Breast epithelium (tissue), 4 donors: ENCODE measurements at places on chromosomes 12 and 14. TPM values are rescaled to one million over a fixed set of nuclear protein-coding genes. Genes with fewer than 3 reads are reported as not detected.

DNA sequence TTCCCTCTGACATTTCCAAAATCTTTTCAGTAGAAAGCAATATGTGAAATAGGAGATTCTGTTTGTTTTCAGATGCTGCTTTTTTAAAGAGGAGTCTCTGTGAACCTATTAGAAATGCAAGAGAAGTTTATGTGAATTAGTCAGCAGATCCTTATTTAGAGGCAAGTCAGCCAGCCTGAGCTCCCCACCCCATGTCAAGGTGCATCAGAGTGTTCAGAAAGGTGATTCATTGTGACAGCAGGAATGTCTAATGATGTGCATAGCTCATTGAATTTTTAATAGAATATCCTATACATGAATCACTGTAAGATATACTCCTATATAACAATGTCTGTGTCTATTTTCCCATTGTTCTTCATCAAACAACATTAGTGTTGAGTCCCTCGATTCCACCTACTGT, 1222.4 kb upstream of the USP15 start:
- DNase-seq: no peak

The LALBA gene
- not detected for total RNA-seq

DNA sequence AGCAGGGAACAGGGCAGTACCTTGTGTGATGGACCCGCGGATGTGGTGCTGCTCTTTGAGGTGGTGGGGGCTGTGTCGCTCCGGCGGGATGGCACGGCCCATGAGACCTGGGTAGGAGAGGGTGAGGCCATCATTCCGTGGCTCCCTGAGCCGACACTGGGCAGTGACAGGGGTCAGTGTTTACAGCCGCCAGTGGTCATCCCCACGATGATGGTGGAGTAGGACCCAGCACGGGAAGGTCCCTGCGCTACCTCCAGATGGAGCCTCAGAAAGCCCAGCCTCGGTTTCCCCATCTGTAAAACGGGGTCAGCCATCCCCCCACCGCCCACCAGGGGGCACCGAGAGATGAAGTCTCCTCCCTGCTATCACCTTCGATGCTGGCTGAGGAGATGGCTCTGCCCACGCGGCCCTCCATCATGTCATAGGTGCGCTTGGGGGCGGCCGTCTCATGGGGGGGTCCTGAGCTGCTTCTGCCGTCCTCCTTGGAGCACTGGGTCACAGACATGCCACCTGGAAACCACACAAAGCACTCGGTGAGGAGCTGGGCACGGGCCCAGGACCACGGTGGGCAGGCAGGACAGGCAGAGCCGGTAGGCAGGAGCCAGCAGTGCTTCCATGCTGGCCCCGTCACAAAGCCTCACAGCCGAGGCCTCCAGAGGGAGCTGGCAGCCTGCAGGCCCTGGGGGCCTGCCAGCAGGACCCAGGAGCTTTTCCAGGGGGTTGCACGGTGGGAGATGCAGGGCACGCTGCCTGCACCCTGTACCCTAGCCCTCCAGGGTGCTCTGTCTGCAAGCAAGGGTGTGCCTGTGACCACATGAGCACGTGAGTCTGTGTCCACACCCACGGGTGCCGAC, 53.1 kb downstream of the RFLNA start:
- DNase-seq: no peak

- no peak for DNase-seq
Observed at GRCh38 chr12:6340745-6341416, 995 bp downstream of the TNFRSF1A start.

The WDR20 gene
- total RNA-seq: 24.6 TPM

- DNase-seq: no peak
Observed at GRCh38 chr12:123041811-123042655, 61.6 kb downstream of the ARL6IP4 start.

The AQP2 gene
- total RNA-seq: not detected

The PROX2 gene
- not detected for total RNA-seq

- no peak for DNase-seq
Observed at GRCh38 chr12:55692631-55693322, 14.9 kb downstream of the ITGA7 start.

GRCh38 chr12:76072568-76072967, 11.9 kb downstream of the NAP1L1 start:
- no peak for DNase-seq

DNA sequence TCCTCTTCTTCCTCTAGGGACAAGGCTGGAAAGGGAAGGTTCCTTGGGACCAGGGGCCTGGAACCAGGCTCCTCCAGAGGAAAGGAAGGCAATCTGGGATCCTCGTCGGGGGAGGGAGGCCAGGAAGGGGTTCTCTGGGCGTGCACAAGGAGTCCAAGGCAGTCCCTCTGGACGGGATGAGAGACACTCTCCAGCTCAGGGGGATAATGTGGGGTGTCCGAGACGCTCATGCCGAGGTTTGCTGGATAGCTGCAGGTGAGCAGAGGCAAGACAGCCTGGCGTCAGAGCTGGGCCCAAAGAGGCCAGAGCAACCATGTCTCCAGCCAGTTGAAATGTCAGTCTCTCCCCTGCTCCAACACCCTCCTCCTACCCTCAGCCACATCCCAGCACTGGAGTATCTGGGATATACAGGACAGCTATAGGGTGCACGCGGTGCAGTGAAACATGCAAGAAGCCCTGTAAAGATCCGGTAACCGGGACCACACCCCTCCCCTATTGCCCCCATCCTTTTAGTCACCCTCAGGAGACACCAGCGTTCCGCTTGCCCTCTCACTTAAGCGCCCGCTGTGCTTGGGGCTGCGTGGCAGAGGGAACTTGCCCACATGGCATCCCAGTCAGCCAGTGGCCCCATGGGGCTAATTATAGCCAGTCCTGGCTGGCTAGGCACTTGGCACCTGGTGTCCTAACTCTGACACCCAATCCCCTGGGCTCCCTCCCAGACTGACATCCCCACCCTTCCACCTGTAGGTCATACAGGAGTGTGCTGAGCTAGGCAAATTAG, at the start of gene KLHL33:
KLHL33 (minus strand) TSS at position 585 of the 781 bp plus-strand sequence; CDS start at position 230, 355 bp downstream.
- no peak for DNase-seq

The PIK3C2G gene
- 35.1 TPM for total RNA-seq

GRCh38 chr14:57847096-57847495, 18.8 kb downstream of the SLC35F4 start:
- DNase-seq: no peak

- peak; percentile 43 for DNase-seq
Observed at GRCh38 chr14:22872833-22873520, 1.4 kb downstream of the LRP10 start.

- no peak for DNase-seq
Observed at GRCh38 chr12:31591380-31591901, 505 bp upstream of the DENND5B start.

The WNT5B gene
- total RNA-seq: 4.0 TPM

DNA sequence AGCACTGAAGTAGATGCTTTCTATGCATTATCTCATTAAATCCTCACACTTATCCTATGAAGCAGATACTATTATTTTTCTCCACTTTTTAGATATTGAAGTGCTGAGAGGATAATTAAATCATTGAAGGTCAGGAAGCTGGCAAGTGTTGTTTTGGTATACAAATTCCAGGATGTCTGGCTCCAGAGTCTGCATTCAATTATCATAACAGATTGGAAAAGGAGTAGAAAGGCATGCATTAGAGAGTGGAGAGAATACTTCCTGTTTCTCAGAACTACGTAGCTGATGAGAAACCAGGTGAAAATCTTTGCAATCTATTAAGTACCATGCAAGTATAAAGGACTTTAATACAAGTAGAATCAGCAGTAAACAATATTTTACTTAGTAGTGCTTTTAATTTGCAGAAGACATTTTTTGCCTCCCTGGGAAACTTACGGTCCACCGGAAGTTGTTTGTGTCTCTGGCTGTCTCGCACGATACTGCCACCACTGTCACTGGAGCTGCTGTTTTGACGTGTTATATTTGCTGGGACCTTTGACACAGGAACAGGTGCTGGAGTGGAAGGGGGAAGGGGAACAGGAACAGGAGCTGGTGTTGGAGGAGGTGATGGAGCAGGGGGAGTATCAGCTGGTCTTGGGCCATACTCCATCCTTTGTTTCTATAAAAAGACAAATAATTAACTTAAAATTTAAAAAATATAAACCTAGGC, 158.0 kb downstream of the EPS8 start:
- DNase-seq: no peak

The TAOK3 gene
- 57.8 TPM for total RNA-seq

The TFCP2 gene
- 22.1 TPM for total RNA-seq

The SDR9C7 gene
- not detected for total RNA-seq

The TEX22 gene
- 0.59 TPM for total RNA-seq

DNA sequence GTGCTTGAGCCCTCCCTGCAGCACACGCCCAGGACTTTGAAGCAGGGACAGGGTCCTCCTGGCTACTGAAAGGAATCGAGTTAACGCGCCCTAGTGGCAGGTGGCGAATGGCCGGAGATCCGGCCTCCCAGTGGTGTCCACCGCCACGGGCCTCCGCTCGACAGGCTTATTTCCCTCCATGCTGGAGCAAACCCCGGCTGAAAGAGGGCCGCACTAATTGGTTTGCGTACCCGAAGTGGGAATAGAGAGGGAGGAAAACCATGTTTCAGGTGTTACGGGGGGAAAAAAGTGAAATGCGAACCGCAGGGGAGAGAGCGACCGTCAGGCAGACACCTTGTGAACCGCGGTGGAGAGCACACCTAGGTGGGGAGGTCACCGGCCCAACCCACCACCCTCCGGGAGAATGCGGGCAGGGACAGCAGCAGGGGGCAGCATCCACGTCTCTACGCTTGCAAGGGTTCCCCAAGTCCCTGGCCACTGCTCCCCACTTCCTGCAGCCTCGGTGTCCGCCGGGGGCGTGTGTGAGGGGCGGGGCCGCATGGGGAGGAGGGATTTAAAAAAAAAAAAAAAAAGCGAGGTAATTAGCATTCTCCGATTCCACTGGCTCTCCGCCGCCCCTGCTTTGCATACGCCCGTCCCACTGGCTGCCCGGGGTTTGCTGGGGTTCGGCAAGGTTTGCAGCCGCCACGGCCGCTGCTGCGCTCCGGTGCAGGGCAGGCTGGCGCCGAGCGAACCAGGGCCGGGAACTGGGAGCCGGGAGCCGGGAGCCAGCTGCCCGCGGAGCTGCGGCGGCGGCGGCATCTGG, 224.6 kb upstream of the CRY1 start:
- DNase-seq: peak; percentile 82

- DNase-seq: no peak
Observed at GRCh38 chr14:34971801-34972200, 11.0 kb upstream of the SRP54 start.

The CMKLR1 gene
- 30.2 TPM for total RNA-seq

The OR11H6 gene
- not detected for total RNA-seq

DNA sequence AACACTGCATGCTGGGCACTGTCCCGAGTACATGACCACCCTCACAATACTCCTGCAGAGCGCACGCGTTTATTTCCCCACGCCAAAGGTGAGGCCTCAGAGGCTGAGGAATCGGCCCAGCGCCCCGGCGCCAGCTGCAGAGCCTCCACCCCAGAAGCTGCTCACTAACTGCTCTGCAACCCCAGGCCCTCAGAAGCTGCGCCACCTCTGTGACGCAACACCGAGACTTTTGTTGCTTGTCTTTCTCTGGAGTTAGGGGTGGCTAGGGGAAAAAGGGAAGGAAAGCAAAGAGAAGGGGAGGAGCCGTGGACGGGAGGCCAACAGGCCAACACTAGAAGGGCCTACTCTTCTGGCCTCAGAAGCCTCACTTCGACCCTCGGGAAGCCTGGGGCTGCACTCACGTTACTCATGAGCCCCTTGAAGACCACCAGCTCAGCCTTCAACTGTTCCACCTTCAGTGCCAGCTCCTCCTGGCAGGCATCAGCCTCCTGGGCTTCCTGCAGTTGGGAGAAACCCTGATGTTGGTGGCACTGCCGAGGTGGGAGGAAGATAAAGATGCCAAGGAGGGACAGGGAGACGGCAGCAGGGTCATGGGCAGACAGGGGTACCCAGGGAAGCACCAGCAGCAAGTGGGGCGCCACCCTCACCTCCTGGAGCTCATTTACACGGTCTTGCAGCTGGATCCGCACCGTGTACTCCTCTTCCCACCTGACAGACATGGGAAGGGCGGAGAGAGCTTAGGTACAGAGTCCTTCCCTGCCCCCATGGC, 5.4 kb downstream of the IFFO1 start:
- no peak for DNase-seq

The BCL2L14 gene
- total RNA-seq: 1.6 TPM

The LLPH gene
- total RNA-seq: 3.9 TPM

DNA sequence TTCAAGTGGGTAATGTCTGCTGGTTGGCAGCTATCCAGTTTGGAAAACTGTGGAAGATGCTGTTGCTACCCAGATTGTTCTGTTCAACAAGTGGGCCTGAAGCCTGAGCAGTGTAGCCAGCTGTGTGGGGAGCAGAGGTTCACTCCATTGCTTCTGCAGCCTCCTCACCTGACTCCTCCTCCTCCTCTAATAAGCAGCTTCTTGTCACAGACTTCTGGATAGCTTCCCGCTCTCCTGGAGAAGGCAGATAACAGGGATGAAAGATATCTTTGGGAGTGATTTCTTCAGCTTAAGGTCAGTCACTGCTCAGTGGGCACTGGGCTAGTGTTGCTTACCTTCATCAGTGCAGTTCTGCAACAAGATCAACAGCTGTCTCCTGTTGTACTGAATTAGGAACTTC, 2.0 kb downstream of the POP5 start:
- no peak for DNase-seq

GRCh38 chr12:65524666-65525065, 246.2 kb downstream of the MSRB3 start:
- DNase-seq: no peak

- no peak for DNase-seq
Observed at GRCh38 chr12:44993161-44993560, 57.7 kb downstream of the DBX2 start.

- no peak for DNase-seq
Observed at GRCh38 chr12:106001105-106001836, 137.5 kb downstream of the NUAK1 start.

- no peak for DNase-seq
Observed at GRCh38 chr14:50263321-50263720, 31.9 kb upstream of the SOS2 start.

The NEDD1 gene
- total RNA-seq: 11.5 TPM

GRCh38 chr12:52168019-52168717, 23.6 kb downstream of the KRT80 start:
- DNase-seq: no peak

The BDKRB1 gene
- total RNA-seq: not detected

The CLEC4D gene
- total RNA-seq: 0.48 TPM

DNA sequence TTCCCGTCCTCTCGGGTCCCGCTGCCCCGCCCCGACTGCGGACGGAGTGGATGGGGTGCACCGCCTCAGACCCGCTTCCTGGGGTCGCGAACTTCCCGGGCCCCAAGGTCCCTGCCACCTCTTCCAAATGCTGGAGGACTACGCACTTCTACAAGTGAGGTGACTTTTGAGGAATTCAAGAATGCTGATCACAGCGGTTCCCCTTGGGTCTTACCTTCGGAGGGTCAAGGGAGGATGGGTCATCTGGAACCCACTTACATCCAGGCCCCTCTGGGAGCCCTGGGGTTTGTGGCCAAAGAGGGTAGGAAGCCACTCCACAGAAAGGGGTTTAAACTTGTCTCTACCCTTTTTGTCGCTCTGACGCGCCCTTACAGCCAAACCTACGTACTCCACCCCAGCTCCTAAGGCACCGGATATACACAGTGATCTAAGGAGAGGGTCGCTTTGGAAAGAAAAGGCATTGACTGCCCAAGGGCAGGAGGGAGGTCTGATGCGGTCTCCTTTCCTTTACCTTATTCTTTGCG, 532 bp upstream of the PRKD1 start:
- no peak for DNase-seq

The DGKA gene
- total RNA-seq: 25.1 TPM

GRCh38 chr14:69115407-69116185, 37.3 kb downstream of the DCAF5 start:
- DNase-seq: no peak

- no peak for DNase-seq
Observed at GRCh38 chr14:71133296-71133695, 226.0 kb downstream of the PCNX1 start.

GRCh38 chr12:99732131-99732530, 84.6 kb downstream of the GARIN6 start:
- DNase-seq: no peak

- no peak for DNase-seq
Observed at GRCh38 chr14:22572562-22573058, 16.4 kb downstream of the DAD1 start.
